Stimulated activated CD8-positive, alpha-beta memory T cell treated with anti-CD3 and anti-CD28 coated beads, Interleukin-2, amount 100 ng/mL, for 1 hour (primary cell): ENCODE measurements at places on chromosomes 6 and 20.

- DNase-seq, result no peak
Measured at GRCh38 chr20:50719328-50719727, 12.1 kb upstream of the PARD6B start.

DNA sequence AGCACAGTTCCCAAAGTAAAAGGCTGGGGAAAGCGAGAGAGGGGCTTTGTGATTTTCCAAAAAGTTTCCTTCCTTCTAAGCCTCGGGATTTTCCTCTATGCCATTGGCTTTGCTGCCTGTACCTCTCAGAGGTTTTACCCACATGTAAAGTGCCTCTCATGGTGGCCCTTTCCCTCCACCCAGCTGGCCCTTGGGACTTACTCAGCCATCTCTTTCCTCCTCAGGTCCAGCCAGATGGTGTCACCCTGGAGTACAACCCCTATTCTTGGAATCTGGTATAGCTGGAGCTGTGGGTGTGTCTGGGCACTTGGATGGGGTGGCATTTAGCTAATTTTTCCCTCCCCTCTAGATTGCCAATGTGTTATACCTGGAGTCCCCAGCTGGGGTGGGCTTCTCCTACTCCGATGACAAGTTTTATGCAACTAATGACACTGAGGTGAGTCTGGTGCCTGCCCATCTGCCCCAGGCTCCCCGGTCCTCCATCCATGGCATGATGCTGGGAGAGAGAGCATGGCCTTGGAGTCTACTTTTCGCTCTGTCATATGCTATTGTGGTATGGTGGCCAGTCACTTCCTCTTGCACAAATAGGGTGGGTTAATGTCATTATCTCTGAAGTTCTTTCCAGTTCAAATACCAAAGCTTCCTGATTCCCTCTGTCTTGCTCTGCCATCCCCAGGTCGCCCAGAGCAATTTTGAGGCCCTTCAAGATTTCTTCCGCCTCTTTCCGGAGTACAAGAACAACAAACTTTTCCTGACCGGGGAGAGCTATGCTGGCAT lies 1.1 kb downstream of the CTSA start:
- DNase-seq, result no peak

DNA sequence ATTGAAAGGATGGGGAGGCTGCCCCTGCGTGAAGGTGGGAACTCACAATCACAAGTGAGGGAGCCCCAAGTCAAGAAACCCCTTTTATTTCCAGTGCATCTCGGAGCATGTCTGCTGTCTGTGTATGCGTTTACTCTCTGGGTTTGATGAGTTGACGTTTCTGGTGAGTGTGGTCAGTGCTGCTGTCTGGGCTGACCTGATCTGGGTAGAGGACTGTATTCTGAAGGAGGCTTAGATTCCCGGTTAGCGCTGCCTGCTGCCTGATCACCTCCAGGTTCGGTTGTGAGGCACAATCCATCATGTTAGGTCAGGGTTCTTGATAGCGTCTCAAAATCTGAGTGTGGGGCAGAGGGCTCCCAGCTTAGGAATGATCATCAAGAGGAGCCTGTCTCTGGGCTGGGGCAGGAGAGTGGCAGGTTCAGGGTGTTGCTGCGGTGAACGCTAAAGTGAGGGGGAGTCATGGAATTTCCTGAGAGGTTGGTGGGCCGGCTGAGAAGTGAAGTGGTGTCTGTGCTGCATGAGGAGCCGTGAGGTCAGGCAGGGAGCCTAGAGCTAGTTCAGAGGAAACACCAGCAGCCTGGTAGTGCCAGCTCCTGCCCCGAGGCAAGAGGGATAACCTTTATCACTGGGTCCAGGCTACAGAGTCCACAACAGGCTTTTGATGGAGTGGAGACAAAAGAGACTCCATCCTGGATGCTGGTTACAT lies 225.3 kb upstream of the CST7 start:
- no peak for DNase-seq

GRCh38 chr6:155216312-155217046 lies 47.3 kb upstream of the CLDN20 start:
- no peak for DNase-seq

- DNase-seq, result no peak
Measured at GRCh38 chr20:59448851-59449444, 148.5 kb downstream of the EDN3 start.

- DNase-seq, result no peak
Measured at GRCh38 chr6:143068001-143068400, 7.3 kb downstream of the AIG1 start.
